ENCODE measurements at places on chromosomes 5 and 9.

DNA sequence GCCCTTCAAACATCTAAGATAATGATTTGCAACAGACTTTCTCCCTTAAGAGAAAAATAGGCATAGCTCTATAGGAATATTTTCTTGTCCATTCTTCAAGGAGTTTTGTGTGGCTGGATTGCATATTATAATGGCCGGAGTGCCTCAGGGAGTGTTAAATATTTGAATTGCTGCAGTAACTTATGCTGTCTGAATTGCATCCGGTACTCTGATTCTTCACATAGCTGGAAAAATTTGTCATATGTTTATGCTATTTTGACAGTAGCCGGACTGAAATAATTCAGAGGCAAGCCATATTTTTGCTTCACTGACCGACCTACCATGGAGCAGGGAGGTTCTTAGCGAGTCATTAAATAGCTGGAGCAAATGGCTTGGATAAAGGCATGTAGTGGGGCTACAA is 621.0 kb downstream of the ACTL7B start:
- DNase-seq, result no peak

GRCh38 chr9:34442770-34443169 is 15.6 kb downstream of the FAM219A start:
- DNase-seq, result no peak

DNA sequence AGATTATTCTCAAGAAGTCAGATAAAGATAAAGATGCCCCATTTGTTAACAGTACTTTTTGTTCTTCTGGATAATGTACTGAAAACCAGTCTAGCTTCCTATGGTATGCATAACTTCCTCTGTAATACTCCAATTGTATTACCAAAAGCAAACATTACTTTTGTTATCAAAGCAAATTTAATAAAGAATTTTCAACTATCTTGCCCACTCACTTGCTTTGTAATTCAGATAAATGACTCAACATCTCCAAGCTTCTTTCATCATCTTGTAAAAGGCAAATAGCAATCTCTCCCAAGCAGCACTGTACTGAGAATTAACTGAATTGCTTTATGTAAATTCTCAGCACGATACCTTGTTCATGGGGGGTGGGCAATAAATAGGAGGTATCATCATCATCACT is 98.3 kb downstream of the NFIB start:
- DNase-seq, result no peak

DNA sequence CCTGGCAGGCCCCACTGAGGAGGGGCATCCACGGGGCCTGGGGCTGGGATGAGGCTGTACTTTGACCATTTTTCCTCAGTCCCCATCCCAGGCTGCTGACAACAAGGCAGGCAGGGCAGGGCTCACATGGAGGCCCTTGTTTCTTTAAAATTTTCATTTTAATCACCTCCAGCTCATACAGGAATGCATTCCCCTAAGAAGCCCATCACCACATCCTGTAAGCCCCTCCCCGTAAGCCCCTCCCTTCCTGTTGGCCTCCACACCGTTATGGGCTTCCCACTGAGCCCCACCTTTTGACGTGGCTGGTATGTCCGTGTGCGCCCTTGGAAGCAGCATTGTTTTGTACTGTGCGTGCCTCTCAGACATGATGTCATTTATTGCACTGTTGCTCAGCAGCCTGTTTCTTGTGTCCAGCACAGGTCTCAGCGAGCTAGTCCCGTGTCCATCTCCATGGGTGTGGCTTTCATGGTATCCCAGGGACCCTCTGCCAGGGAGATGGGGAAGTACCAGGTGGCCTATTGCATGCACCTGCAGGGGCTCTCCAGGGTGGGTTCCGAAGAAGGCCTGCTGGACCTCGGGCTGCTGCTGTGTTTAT is 22.4 kb downstream of the PHF2 start:
- no peak for DNase-seq

- no peak for DNase-seq
Measured at GRCh38 chr5:2188137-2188536, 305.4 kb upstream of the IRX4 start.

DNA sequence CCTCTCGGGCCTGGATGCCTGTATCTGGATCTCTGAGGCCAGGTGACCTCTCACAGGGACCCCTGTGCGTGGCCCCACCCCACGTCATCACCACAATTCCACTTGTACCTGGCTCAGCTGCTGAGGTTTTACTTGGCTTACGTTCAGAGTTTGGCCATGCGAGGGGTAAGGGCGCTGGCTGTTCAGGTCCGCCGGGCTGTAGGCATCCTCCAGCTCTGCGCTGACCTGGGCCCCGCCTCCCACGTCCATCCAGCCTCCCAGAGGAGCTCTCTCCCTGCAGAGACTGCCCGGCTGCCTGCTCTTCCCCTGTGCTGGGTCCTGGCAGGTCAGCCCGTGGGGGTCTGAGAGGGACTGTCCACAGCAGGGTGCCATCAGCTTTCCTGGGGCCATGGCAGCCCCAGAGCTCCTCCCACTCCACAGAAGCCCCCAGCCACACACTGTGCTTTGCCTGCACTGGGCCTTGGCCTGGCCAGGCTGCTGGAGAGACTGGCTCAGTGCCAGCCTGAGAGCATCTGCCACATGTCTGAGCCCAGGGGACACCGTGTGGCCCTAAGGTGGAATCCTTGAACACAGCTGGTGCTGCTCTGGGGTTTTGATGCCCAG is 43.6 kb downstream of the SLC6A3 start:
- no peak for DNase-seq

- DNase-seq, result no peak
Measured at GRCh38 chr5:19625562-19625961, 362.4 kb downstream of the CDH18 start.

GRCh38 chr5:129617206-129617605 is 130.7 kb upstream of the MINAR2 start:
- DNase-seq, result no peak

GRCh38 chr9:114504341-114505186 is 709 bp downstream of the WHRN start:
- DNase-seq, result no peak

- DNase-seq, result no peak
Measured at GRCh38 chr9:124017051-124017928, 5.7 kb downstream of the LHX2 start.

GRCh38 chr5:174328631-174329299 is 283.3 kb downstream of the NSG2 start:
- no peak for DNase-seq

- no peak for DNase-seq
Measured at GRCh38 chr5:1514027-1514818, 9.5 kb downstream of the LPCAT1 start.

DNA sequence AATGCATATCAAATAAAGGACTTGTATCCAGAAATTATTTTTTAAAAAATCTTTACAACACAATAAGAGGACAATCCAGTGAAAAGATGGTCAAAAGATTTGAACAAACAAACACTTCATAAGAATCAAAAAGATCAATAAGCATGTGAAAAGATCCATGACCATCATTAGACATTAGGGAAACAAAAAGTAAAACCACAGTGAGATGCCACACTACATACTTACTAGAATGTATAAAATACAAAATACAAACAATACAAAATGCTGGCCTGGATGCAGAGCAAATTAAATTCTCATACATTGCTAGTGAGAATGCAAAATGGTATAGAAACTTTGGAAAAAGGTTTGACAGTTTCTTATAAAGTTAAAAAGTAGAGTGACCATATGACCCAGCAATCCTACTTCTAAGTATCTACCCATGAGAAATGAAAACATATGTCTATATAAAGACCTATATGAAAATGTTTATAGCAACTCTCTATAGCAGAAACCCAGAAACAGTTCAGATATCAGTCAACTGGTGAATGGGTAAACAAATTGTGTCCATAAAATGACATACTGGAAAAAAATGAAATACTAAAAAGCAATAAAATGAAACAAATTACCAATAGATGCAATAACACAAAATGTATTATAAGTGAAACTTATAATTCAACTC is 426.1 kb downstream of the RAB3C start:
- peak; percentile 25 for DNase-seq

DNA sequence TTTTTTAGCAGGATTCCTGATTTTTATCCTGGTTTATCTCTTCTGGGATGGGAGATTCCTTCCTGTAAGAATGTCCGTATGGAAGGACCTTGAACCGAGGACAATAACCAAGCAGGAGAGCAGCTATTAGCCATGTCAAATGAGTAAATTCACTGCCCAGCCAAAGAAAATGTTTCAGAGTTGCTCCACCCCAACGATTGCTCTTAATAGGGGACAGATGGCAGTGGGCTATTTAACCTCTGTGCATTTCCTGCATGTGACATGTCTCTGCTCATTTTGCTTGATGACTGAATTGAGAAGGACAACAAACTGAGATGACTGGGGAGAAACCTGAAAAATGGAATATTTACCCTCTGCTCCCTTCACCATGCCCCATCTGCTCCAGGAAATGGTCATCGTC is 479.9 kb upstream of the ZNF462 start:
- no peak for DNase-seq

GRCh38 chr5:82374637-82375036 is 96.5 kb upstream of the RPS23 start:
- peak; percentile 20 for DNase-seq

DNA sequence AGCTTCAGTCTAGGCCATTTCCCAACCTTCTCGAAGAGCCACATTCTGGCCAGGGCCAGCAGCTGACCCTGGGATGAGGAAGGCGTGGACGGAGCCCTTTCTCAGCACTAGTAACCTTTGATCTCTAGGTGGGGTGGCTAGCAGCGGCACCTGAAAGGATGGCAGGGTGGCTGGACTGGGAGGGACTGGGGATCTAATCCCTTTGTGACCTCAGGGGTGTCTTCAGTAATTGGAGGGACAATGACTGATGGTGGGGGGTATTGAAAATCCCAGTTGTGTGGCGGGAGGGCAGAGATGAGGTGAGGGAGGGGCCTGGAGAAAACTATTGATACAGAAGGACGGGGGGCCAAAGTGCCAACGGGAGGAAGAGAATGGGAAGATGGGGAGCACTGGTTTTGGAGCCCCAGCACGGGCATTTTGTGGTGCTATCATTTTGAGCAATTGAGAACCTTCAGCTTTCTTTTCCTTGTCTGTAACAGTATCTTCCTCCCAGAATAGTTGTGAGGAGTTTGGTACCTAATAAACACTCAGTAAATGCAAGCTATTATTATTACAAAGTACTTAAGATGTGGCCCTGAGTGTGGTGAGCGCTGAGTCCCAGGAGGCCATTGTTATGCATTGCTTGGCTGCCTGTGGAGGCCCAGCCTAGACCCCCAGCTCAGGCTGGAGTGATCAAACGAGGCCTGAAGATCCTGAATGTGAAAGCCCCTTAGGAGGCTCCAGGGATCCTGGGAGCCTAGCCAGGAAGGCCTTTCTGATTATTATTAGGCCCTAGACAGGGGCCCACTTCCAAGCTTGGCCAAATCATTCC is 37.3 kb upstream of the UBE2D2 start:
- DNase-seq, result no peak

- no peak for DNase-seq
Measured at GRCh38 chr9:68762570-68762969, 57.5 kb downstream of the PIP5K1B start.

- DNase-seq, result no peak
Measured at GRCh38 chr9:6610073-6610472, 35.5 kb downstream of the GLDC start.

DNA sequence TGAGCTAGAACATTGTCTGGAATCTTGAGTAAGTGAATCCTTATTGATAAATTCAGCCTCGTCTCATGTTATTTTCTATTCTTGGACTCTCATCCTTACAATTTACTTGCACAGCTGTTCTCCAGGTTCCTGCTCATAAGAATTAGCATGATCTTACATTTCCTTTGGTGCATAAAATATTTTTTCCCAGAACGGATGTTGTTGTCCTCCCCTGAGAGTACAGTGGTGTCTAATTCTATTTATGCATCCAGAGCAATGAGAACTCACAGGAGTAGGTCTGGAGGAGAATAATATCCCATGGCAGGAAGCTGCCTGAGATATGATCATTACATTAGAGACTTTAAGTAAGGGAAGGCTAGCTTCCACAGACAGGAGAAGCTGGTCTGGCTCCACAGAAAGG is 178.4 kb upstream of the MAST4 start:
- DNase-seq, result no peak

- no peak for DNase-seq
Measured at GRCh38 chr5:111127453-111128195, 35.5 kb downstream of the WDR36 start.

GRCh38 chr9:2125906-2126305 is 110.8 kb downstream of the SMARCA2 start:
- DNase-seq, result peak; percentile 46

DNA sequence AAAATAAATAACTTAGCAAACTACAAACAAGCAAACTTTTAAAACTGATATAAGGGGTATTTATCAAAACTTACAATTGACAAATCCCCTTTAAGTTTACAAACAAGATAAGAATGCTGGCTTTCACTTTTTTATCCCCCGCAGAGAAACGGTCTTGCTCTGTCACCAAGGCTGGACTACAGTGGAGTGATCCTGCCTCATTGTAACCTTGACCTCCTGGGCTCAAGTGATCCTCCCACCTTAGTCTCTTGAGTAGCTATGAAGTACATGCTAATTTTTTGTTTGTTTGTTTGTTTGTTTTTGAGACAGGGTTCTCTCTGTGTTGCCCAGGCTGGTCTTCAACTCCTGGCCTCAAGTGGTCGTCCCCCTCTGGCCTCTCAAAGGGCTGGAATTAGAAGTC is 9.0 kb upstream of the NIPSNAP3A start:
- no peak for DNase-seq

DNA sequence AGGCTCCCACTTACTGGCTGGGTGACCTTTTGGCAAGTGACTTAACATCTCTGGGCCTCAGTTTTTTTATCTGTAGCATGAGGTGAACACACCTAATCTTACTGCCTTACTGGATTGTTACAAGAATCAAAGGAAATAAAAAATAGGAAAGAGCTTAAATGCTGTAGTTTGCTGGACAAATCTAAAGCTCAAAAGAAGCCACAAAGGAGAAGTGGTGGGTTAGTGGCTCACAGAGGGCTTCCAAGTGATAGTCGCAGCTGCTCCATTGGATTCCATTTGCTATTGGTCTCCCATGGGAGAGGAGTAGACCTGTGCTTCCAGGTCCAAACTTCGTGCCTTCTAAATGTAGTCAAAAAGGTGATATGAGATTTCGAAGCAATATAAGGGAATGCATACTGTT is 123.6 kb downstream of the SEMA6A start:
- no peak for DNase-seq

DNA sequence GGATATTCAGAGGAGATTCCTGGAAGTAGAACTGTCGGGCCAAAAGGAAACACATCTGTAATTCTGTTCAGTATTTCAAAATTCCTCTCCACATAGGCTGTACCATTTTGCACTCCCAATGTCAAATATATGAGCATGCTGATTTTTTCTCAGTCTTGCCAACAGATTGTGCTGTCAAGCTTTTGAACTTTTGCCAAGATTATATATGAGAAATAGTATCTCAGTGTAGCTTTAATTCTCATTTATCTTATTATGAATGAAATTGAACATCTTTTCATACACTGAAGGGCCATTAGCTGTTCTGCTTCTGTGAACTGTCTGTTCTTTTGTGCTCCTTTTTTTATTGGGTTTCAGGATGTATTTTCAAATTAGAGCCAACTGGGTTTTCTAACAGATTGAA is 907.1 kb downstream of the MAT2B start:
- no peak for DNase-seq
